H54 (cell line): ENCODE measurements at places on chromosomes 5 and 9.

- DNase-seq = peak; percentile 89
Measured at GRCh38 chr9:136170006-136170901, 34.7 kb downstream of the LHX3 start.

GRCh38 chr5:178119915-178120606 lies 6.7 kb downstream of the N4BP3 start:
- DNase-seq = no peak

- no peak for DNase-seq
Measured at GRCh38 chr9:90858457-90858901, 56.9 kb downstream of the SYK start.

DNA sequence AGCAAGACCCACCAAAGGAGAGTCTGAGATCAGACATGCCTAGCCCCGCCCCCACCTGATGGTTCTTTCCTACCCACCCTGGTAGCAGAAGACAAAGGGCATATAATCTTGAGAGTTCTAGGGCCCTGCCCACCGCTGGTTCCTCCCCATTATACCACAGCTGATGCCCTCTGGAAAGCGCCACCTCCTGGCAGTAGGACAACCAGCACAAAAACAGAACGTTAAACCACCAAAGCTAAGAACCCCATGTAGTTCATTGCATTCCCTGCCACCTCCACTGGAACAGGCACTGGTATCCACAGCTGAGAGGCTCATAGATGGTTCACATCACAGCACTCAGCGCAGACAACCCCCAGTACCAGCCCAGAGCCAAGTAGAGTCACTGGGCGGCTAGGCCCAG lies 81.2 kb upstream of the TRPC7 start:
- DNase-seq = no peak

GRCh38 chr5:130067364-130067763 lies 163.1 kb downstream of the CHSY3 start:
- DNase-seq = no peak

DNA sequence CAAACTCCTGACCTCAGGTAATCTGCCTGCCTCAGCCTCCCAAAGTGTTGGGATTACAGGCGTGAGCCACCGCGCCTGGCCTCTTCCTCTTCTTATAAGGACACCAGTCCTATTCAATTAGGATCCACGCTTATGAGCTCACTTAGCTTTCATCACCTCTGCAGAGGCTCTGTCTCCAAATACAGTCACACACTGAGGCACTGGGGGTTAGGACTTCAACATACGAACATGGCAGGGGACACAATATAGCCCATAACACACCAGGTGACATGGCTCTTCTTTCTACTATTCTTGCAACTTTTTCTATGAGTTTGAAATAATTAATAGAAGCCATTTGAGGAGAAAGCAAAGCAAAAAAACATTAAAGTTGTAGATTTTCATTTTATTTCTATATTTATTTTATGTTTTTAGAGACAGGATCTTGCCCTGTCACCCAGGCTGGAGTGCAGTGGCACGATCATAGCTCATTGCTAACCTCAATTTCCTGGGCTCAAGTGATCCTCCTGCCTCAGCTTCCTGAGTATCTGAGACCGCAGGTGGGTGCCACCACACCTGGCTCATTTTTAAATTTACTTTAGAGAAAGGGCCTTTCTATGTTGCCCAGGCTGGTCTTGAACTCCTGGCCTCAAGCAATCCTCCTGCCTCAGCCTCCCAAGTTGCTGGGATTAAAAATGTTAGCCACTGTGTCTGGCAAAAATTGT lies 6.0 kb upstream of the PRRT1B start:
- no peak for DNase-seq

GRCh38 chr9:96467784-96468183 lies 17.8 kb downstream of the HABP4 start:
- no peak for DNase-seq

DNA sequence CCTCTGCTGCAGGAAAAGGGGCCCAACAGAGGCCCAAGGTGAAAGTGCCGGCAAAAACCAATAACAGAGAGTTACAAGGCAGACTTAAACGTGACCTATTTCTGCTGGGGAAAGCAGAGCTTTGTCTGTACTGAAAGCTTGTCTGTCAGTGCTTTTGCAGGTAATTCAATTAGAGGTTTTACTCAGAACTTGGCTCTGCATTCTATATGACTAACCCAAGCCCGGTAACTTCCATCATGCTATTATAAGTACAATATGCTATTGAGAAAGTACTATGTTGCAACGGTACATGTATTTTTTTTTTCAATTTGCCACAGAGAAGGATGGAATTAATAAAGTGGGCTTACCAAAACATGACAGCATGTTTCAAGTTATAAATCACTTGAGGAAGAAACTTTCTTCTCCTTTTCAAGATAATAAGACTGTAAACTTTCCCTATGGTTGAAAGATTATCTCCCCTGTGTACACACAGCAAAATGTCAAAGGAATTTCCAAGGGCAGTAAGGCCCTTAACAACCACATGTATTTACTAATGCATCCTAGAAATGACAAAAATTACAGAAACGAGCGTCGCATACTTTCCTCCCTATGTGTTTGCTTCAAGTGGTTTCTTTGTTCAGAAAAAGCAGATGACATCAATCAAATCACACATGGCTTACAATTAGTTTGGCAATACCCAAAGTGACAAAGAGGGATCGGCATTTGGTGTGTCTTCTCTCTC lies 282.4 kb downstream of the EFNA5 start:
- no peak for DNase-seq
